ENCODE measurements at places on chromosomes 2 and 18.

DNA sequence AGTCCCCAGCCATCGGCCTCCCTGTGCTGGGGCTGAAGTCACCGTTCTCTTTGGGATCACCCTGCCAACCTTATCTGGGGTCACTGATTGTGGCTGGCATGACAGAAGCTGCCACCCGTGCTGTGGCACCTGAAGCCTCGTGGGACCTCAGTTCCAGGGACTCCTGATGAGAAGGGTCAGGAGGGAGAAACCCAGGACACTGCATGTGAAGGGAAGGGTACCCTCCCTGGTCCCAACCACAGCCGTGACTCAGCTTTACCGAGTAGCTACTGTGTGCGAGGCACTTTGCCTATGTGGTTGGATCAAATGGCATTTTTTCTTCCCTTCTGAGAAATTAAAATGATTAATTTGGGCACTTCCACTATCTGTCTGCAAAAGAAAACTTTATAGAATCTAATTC, 64.4 kb downstream of the SP110 start:
- DNase-seq, result no peak

- DNase-seq, result no peak
Observed at GRCh38 chr2:203361922-203362321, 33.7 kb downstream of the ABI2 start.

DNA sequence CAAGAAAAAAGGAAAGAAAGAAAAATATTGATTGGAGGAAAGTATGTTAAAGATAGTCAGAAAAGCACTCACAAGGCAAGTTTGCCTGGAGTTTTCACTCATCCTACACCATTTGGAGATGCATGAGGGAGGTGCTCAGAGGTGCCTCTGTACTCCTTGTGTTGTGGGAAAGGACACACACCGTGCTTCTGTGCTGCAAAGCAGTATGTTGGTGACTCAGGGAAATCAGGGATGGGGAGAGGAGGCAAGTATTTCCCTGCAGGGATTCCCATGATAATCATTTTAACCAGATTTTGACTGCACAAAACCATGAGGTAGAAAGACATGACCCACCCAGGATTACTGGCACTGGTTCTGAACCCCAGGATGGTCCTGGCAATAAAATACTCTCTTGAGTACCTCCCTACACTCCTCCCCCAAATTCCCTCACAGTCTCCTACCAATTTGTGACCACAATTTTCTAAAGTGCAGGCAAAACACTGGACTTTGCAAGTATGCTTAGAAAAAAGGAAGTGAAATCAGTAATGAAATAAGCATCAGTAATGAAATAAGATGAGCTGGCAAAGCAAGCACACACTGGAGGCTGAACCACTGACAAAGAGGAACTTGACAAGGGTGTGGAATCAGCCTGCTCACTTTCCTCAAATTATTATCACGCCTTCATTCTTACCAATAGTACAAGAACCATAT, 155.5 kb upstream of the ACVR2A start:
- DNase-seq, result no peak

GRCh38 chr2:207311316-207312005, 145.7 kb upstream of the KLF7 start:
- DNase-seq, result no peak

DNA sequence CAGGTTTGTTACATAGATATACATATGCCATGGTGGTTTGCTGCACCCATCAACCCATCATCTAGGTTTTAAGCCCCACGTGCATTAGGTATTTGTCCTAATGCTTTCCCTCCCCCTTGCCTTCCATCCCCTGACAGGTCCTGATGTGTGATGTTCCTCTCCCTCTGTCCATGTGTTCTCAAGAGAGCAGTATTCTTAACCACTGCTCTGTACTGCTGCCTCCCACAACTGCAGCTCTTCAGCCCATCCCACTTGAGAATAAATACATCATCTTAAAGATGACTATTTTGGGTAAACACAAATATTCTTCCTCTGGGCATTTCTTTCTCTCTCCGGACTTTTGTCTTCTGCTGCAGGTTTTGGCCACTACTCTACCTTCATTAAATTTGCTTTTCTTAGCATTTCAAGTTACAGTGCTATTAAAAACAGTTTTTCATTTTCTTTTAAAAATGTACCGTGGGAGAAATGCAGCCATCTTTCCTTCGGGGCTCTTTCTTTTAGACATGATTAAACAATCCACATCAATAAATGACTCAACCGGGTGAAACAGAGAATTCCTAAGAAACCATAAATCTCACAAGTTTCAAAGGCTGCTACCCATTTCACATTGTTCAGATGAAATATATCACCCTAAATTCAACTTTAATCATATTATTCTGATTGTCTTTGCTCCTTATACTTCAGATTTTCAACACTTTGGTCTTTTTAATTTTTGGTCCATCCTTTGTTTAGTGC, 323.4 kb downstream of the GALNT13 start:
- DNase-seq, result no peak

DNA sequence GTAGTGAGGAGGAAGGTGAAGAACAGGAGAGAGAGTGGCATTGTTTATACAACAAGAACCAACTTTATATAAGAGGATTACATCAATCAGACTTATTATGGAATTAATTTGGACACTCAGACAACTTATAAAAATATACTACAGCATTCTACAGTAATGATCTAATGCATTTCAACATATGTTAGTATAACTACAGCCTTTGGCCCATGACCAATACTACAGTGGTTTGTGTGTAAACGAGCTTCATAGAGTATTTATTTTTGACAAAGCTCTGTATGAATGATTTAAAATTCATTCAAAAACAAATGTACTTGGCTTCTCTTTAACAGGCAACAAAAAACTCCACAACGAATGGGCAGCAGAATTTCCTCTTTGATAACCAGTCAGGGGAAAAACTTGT, 72.8 kb downstream of the ZNF521 start:
- DNase-seq, result no peak

GRCh38 chr2:97718942-97719341, 5.6 kb downstream of the ZAP70 start:
- DNase-seq, result no peak

GRCh38 chr18:23351521-23351920, 101.6 kb upstream of the RIOK3 start:
- no peak for DNase-seq

GRCh38 chr2:120746144-120746543, 10.5 kb downstream of the GLI2 start:
- no peak for DNase-seq

GRCh38 chr18:8871489-8871888, 166.1 kb downstream of the MTCL1 start:
- no peak for DNase-seq

- no peak for DNase-seq
Observed at GRCh38 chr2:237490009-237490711, 3.1 kb downstream of the MLPH start.

GRCh38 chr18:77478646-77479442, 229.2 kb downstream of the GALR1 start:
- DNase-seq, result no peak

DNA sequence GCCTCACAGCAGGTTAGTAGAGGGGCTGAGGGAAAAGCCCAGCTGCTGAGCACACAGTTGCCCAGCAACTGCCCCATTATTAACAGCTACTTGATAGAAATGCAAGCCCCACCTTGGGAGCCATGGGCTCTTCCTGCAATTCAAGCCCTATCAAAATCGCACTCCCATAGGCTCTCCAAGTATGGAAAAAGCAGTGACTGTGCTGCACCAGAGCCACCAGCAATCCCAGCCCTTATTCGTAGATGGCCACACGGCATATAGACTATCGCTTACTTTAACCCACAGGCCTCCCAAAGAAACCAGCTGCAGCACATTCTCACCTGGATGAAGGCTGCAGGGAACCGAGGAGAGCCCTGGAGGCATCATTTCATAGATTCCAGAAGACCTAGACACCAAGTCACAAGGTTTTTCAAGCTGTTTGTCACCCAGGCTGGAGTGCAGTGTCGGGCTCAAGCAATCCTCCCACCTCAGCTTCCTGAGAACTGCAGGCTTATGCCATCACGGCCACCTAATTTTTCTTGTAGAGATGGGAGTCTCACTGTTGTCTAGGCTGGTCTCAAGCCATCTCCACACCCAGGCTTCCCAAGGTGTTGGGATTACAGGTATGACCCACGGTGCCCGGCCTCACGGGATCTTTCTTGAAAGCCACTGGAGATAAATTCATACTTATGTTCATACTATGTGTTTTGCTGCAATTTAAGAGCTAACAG, 11.3 kb downstream of the NCL start:
- no peak for DNase-seq

DNA sequence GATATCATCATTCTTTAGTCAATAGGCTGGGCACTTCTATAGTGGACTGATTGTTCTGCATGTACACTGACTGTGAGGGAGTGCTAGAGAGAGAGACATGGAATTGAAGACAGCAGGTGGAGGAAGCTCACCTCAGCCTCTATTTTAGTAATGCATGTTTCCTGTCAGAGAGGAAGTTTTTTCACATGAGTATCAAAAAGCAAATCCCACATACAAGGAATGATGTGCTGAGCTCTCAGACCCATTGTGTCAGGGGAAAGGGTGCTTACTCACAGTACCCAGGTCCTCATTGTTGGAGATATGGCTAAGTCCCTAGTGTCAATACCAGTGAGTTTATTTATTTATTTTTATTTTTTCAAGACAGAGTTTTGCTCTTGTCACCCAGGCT, 9.9 kb upstream of the CDK15 start:
- DNase-seq, result no peak

- DNase-seq, result no peak
Observed at GRCh38 chr2:121078899-121079298, 206.1 kb downstream of the TFCP2L1 start.

- DNase-seq, result no peak
Observed at GRCh38 chr2:135335256-135335655, 195.8 kb downstream of the ZRANB3 start.

- no peak for DNase-seq
Observed at GRCh38 chr2:223486751-223487150, 115.4 kb downstream of the SCG2 start.

GRCh38 chr18:64137914-64138313, 11.0 kb downstream of the LINC00305 start:
- DNase-seq, result no peak

DNA sequence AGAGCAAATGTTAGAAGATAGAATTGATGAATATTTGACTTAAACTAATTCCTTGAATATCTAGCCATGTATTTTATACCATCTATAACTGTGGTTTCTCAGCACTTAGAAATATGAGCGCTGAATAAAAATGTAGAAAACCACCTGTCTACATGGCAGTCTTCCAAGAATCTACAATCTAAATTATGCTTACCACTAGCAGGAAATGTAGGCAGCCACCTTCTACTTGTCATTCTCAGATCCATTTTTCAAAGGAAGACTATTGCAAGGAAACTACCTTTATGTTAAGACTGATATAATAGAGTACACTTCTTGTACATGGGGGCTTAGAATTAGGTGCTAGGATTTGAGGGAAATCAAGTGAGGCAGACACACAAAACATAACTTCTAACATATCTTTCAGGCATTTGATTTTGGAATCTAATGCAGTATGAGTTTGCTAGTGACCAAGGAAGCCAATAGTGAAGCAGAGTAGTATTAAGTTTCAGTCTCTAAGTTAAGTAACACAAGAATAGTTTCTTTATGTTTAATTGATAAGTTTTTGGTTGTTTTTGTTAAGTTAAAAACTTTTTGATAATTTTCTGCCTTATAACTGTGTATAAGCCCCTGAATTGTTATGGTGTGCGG, 175.9 kb upstream of the ITGA4 start:
- no peak for DNase-seq

DNA sequence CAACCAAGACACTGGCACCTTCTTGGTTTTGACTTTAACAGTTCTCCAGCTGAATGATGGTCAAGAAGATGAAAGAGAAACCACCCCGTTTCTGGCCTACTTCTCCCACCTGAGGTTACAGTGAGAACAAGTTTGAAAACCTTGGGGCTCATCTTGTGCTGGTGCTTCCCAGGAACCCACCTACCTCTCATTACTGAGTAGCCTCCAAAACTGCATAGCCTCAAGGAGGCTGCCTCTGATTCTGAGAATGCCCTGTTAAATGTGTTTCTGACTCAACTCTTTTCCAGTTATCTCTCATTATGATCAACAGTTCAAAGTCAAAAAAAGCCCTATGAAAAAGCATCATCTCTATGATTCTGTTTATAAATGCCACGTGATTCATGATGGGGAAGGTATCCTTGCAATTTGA, 121.9 kb downstream of the CACNB4 start:
- peak; percentile 38 for DNase-seq

- DNase-seq, result no peak
Observed at GRCh38 chr2:219918944-219919343, 291.5 kb downstream of the SLC4A3 start.

GRCh38 chr18:47710451-47710850, 220.0 kb downstream of the SMAD2 start:
- DNase-seq, result no peak
